ENCODE measurements at places on chromosomes 6 and 20.

- no peak for DNase-seq
These were observed 118.0 kb downstream of the RFPL4B start for GRCh38 chr6:112464901-112465665.

DNA sequence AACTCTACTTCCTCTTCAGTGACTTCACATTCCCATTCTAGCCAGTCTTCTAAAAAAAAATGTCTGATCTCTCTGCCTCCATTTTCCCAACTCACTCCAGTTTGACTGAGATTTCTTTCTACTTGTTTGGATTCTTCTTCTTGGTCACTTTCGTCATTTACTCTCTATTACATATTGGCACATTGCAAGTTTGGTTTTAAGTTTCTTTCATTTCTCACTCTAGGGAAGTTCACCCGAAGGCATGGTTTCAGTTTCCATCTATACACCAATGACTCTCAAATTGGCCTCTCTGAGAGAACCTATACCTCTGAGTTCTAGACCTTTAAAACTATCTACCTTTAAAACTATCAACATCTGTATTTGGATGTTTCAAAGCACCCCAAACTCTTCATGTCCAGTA, 51.3 kb downstream of the CD109 start:
- DNase-seq: no peak

- no peak for DNase-seq
These were observed 128.9 kb upstream of the PDE10A start for GRCh38 chr6:165791876-165792437.

GRCh38 chr6:77844822-77845221, 192.0 kb downstream of the MEI4 start:
- DNase-seq: no peak

DNA sequence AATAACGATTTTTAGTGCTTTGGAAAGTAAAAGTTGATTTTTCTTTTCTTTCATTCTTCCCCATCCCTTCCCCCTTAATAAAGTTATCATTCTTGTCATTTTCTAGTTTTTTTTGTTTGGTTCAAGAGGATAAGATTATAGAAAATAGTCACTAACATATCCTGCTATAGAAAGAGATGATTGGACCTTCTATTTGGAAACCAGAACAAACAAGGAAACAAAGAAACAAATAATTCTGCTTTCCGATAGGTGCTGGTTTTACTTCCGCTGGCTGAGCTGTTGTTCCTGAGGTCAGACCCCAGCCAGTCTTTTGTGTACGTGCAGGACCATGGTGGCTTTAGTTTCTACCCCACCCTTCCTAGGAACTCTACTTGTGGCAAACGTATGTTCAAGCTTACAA, at the start of gene CDH26:
Gene CDH26 (plus strand): TSS at position 301 of the 400 bp plus-strand sequence. CDS start 304 bp downstream, outside the sequence.
- DNase-seq: no peak

- DNase-seq: no peak
These were observed at the start of gene TREML1 for GRCh38 chr6:41153992-41154625. Gene TREML1 (minus strand): TSS chr6:41154347. CDS start chr6:41154288, 59 bp downstream.

- DNase-seq: no peak
These were observed 157.8 kb downstream of the CDKAL1 start for GRCh38 chr6:20692023-20692422.

DNA sequence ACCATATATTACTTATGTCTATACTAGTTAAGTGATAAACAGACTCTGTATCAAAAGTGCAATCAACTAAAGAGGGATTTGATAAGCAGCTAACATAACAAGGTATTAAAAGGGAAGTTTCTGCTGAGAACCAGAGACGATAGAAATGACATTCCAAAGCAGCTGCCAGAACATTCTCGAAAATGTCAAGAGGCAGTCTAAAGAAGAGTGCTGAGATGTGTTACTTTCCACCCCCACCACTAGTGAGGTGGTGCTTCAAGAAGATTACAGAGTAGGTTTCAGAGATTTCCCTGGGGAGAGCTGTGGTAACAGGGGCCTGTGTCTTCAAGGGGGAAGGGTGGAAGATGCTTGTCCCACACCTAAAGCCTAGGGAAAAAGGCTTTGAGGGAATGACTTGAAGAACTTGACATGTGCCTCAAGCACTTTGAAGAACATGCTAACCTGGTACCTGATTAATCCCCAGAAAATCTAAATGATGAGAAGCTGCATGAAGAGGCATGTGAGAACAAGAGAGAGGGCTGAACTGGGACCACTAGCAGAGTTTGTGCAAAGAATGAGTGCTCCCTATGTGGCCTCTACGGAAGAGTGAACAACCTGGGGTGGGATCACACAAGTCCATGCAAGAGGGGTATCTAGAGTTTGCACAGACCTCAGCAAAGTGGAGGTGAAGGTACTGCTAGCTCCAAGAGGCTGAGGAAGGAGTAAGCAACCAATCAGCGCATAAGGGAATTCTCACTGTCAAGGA, 5.0 kb downstream of the FAM184A start:
- no peak for DNase-seq

GRCh38 chr6:50791900-50792508, 26.7 kb upstream of the TFAP2B start:
- DNase-seq: peak; percentile 23

DNA sequence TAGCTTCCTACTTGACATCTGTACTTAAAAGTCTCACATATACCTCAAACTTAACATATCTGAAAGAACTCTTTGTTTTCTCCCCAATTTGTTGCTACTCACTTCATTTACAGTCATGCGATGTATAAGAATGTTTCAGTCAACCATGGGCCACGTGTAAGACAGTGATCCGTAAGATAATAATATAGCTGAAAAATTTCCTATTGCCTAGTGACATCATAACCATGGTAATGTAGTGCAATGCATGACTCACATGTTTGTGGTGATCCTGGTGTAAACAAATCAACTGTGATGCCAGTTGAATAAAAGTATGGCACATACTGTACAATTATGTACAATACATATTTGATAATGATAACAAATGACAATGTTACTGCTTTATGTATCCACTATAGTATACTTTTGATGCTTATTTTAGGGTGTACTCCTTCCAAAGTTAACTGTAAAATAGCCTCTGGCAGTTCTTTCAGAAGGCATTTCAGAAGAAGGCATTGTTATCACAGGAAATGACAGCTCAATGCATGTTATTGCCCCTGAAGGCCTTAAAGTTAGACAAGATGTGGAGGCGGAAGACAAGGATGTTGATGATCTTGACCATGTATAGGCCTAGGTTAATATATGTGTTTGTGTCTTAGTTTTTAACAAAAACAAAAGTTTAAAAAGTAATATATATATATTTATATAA, 579.0 kb downstream of the EPHA7 start:
- no peak for DNase-seq
